ENCODE measurements at places on chromosomes 5 and 9.

GRCh38 chr5:1402611-1403255 lies 42.5 kb downstream of the SLC6A3 start:
- DNase-seq: no peak

GRCh38 chr5:55173687-55174230 lies 782 bp upstream of the CDC20B start:
- DNase-seq: no peak

GRCh38 chr5:157245886-157246285 lies 20.0 kb upstream of the CYFIP2 start:
- DNase-seq: no peak

DNA sequence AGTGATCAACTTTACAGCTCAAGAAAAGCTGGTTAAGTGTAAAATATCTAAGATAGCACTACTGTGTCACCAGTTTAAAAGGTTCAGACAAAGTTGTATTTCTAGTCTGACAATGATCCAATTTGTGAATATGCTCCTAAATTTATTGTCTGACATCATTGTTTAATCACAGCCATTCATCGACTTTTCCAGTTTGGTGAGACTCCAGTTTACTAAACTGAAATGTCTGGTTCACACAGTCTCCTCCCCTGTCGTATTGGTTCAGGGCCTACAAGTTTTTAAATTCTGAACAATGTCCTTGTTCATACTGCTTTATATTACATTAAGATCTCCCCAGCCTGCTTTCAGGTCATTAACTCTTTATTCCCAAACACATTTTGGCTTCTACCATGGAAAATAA lies 161.4 kb downstream of the CHSY3 start:
- DNase-seq: no peak

DNA sequence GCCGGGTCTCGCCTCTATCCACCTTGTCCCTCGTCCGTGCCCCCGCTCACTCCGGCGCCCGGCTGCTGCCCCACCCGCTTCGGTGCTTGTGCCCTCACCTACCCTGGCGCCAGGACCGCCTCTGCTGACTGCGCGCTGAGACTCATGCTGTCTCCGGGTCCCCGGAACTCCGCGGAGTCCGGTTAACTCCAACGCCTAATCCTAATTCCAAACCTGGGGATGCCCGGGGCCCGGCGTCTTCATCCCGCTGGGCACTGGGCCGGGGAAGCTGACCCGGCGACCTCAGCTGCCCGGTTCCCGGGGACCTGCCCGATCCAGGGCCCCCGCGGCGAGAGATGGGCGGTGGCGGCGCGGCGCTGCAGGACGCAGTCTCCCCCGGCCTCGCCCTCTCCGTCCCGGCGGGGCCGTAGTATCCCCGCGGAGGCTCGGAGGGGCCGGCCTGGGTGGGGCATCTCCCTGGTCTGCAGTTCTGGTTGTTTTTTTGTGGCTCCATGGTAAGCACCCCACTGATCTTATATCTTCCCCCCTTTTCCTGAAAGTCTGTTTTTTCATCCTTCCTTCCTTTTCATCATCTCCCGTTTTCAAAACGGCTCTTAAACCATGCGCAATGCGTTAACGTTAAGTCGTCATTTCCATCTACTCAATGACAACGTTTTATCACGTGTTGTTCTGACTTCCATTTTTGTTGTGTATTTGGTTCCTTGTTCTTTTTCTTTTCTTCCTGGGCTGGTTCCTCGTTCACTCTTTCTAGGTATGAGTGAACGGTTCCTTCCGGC lies 41.1 kb upstream of the PLEKHG4B start:
- no peak for DNase-seq

Data from stimulated activated effector memory CD8-positive, alpha-beta T cell treated with anti-CD3 and anti-CD28 coated beads, Interleukin-12 subunit alpha, Interleukin-12 subunit beta, amount 100 ng/mL, for 72 hours (primary cell).